ENCODE measurements at places on chromosomes 7 and 10.

- DNase-seq: no peak
Measured at GRCh38 chr10:133565441-133566294, at the start of gene SYCE1. Gene SYCE1 (minus strand): TSS chr10:133565583. CDS start chr10:133565529, 54 bp downstream.

DNA sequence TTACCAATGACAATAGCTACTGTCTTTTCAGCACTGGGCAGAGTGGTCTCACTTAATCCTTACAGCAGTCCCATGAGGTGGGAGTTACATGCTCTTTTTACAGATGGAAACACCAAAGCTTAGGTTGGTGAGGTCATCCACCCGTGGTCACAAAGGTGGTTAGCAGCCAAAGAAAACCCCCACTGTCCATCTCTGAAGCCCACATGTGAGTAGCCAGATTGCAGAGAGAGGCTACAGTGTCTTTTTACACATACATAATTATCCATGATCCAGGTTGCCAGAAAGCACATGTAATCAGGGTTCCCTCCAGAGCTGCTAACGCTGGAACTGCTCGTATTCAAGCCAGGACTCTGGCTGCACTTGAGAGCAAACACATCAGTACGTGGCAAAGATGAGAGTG lies 24.6 kb upstream of the ANKRD2 start:
- no peak for DNase-seq

DNA sequence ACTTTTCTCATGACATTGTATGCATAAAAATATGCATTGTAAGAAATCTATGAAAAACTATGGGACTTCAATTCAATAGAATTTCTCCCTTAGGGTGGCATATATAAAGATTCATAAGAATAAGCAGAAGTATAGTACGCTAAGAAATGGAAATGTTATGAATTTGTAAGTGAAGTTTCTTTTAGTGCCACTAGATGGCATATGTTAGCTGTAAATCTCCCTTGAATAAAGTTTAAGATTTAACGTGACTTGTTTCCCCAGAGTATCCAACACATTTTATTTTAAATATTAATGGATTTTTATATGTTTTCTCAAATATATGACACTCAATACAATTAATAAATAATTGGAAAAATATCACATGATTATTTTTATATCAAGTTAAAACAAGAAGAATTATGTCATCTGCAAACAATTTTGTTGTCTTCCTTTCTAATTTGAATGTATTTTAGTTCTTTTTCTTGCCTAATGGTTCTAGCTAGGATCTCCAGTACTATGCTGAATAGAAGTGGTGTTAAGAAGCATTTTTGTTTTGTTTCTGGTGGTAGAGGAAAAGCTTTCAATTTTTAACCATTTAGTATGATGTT lies 287.2 kb downstream of the HGF start:
- DNase-seq: no peak

GRCh38 chr7:50988465-50988864 lies 205.8 kb upstream of the GRB10 start:
- no peak for DNase-seq

GRCh38 chr10:62856021-62856420 lies 39.9 kb upstream of the EGR2 start:
- no peak for DNase-seq

GRCh38 chr10:73956476-73957359 lies 41.2 kb upstream of the VCL start:
- DNase-seq: peak; percentile 26

GRCh38 chr7:50339990-50340500 lies 35.5 kb downstream of the IKZF1 start:
- peak; percentile 56 for DNase-seq

DNA sequence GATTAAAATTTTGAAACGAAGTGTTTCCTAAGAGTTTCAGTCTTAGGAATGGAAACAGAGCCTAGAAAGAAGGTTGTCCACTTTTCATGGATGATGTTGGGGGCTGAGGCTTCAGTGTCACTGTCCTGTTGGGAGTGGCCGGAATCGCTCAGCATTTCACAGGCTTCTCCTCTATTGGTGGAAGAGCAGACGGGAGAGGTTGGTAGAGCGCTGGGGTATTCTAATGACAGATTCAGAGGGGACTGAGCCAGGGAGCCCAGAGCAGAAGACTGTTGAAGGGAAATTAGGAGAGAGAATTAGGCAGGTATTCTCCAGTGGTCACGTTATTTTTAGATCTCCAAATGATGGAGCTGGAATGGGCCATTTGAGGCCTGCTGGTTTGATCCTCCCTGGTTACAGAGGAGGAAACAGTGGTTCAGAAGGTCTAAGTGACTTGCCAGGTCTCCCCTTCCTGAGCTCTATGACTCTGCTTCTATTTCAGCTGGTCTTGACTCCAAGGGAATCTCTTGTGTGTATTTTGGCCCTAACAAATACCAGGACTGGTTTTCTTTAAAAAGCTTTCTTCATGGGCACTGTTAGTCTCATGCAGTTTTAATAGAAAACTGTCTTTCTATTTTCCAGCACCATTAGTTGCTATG lies 35.7 kb upstream of the EEPD1 start:
- DNase-seq: no peak

DNA sequence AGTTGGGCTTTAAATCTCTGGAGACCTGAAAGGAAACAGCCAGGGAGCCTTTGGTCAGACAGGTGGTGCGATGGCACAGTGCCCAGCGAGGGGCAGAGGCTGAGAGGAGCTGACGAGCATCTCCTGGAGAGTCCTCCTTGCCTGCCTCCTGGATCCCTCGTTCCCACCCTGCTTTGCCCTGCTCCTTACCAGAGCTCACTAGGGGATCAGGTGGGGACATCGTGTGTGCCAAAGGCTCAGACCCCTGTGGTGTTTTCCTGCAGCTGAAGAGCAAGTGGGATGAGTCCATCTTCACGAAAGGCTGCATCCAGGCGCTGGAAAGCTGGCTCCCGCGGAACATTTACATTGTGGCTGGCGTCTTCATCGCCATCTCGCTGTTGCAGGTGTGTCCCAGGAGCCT lies 21.8 kb upstream of the SH2D4B start:
- DNase-seq: no peak

GRCh38 chr7:64883113-64883905 lies 19.8 kb upstream of the ZNF273 start:
- DNase-seq: no peak

DNA sequence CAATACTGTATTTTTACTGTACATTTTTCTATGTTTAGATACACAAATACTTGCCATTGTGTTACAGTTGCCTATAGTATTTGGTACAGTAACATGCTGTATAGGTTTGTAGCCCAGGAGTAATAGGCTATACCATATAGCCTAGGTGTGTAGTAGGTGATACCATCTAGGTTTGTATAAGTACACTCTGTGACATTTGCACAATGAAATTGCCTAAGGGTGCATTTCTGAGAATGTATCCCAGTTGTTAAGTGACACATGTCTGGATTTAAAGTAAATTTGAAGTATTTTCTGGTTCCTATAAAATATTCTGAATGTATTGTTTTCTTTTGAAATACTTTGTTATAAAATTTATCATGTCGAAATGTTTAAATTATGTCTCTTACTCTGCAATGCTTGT lies 7.2 kb downstream of the CDK14 start:
- DNase-seq: no peak

GRCh38 chr7:103687951-103688350 lies 241.9 kb upstream of the SLC26A5 start:
- DNase-seq: no peak

GRCh38 chr7:88071994-88072714 lies 138.1 kb downstream of the ADAM22 start:
- no peak for DNase-seq

- no peak for DNase-seq
Measured at GRCh38 chr7:66348531-66348930, 143.4 kb downstream of the TPST1 start.

DNA sequence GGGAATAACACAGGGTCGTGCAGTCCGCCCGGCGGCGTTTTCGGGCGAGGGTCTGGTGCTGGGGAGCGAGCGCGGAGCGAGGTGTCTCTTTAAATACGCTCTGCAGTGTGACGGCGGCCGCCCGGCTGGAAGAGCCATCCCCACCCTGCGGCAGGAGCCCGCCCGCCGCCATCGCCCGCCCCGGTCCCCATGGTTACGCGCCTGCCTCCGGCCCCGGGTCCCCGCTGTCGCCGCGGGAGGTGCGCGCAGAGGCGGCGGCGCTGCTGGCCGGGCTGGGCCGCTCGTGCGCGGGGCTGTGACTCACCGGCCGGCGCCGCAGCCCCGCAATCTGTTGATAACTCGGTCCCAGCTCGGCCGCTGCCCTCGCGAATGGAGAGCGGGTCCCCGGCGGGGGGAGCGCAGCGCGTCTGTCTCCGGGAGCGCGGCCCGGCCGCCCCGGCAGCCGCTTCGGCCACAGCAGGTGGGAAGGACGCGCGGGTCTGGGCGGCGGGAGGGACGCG lies at the start of gene ADGRA1:
Gene ADGRA1 (plus strand): TSS at position 246 of the 500 bp plus-strand sequence. CDS start 986 bp downstream, outside the sequence.
- DNase-seq: no peak

DNA sequence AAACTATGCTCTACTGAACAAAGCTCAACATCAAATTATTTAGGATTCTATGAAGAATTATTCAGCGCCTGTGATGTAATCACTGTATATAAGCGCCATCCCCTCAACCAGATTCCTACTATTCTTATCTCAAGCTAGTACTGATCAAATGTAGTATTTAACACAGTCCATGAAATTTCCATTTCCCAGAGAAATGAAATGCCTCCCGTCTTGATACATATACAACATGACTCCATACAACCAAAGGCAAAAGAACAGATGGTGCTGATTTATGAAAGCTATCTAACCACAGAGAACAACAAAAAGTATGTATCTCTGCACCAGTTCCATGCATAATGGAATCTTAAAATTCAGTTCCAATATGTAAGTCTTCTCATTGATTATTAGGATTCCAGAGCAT lies 406.1 kb downstream of the PARD3 start:
- DNase-seq: no peak

- DNase-seq: no peak
Measured at GRCh38 chr7:127387974-127388373, 4.5 kb downstream of the ZNF800 start.

DNA sequence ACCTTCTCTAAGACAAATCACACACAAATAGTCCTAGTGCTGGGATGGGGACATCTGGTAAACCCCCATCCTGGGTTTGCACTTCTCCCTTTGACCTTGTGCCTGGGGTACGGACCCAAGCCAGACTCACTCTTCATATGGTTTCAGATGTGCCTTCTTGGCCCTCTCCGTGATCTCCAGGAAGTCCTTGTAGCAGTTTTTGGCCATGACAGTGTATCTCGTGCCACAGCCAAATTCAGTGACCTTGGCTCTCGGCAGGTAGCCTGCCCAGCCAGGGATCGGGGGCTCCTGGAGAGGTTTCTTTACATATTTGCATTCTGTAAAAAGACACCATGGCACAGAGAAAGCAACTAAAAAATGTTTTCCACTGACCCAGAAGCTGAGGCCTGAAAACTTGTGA lies 43.9 kb downstream of the PNLIPRP2 start:
- DNase-seq: no peak

- no peak for DNase-seq
Measured at GRCh38 chr7:37657816-37658215, 25.8 kb upstream of the GPR141 start.

- DNase-seq: no peak
Measured at GRCh38 chr7:117076426-117076943, 123.2 kb downstream of the ST7 start.

- DNase-seq: no peak
Measured at GRCh38 chr7:152633504-152633903, 42.4 kb downstream of the XRCC2 start.

DNA sequence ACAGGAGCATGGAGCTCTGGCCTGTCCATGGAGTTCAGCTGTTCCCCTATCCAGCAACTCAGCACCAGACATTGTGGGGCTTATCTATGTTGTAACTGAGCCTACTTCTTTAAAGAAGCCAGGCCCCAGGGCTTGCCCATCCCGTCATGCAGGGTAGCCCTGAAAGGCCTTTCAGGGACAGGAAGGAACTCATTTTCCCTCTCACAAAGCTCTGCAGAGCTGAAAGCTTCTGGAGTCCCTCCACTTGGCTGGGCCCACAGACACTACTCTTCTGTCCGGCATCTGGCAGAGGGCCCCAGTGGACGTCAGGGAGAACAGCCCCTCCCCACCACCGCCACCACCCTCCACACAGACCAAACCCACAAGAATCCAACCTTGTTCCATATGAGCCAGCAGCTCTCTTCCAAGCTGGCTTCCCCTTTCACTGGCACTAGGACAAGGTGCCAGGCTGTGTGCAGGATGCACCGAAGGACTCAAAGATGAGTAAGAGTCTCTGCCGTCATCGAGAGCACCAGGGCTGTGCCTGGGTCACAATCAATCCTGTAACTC lies 33.1 kb downstream of the DENND2A start:
- no peak for DNase-seq

DNA sequence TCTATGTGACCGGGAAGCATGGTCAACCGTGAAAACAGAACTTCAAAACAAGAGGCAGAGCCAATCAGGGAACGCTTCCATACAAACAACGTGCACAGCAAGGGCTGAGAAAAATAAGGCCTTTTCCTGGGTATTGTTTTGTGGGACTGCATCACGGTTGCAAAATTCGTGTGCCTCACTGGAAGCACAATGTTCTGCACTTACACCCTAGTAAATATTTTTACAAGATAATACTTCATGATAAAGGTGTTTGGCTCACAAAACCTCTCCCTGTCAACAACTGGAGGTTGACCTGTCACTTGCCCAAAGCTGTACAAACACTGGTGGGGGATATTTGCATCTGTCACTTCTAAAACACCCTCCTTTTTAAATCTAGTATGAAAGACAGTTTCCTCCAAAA lies 37.0 kb downstream of the KLF6 start:
- DNase-seq: no peak

DNA sequence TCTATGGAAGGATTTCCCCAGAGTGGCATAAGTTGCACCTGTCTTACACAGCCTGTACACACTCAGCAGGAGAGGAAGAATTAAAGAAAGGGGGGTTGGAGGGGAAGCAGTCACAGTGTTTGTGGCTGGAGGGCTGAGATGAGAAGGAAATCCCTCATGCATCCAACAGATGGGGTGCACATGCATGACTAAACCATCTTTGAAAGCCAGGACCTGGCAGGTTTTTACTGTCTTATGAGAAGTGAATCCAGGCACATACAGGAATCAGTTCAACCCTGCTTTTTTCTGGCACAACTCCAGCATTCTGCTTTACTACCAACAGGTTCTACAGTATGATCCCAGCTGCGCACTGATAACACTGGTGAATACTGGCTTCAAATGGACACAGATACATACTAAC lies 107.7 kb downstream of the CACNA2D1 start:
- DNase-seq: no peak

DNA sequence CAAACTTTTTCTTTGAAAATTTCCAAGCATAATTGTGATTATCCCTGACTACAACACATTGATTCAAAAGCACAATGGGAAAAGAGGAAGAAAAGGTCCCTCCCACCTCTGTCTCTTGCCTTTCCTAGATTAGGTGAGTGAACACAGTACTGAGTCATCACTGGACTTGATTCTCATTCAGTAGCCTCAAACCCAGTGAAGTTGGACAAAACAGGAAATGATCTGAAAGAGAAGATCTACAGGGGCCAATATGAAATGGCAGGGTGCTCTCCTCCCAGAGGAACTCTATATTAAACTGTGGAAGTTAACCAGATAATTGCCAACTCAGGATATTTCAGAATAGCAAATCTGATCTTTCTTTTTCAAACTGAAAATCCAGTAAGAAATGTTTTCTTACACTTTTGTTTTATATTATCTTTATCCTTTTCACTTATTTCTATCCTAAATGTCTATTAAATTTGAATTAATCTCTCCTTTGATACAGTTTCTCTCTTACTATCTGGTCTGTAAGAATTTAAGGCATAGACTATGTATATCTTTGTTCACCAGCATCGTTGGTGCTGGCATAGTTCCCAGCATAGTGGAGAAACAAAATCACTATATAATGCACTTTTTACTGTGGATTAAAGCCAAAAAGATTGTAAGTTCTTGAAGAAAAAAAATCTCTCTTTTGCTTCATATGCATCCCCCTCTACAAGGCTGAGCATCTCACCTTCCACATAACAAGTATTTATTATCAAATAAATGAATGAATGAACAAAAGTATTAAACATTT lies 41.4 kb upstream of the IKZF1 start:
- DNase-seq: no peak
